DND-41 (cell line): ENCODE measurements at places on chromosomes 4 and X.

- DNase-seq, result no peak
Measured at GRCh38 chrX:110759785-110760184, 35.8 kb downstream of the CHRDL1 start.

- no peak for DNase-seq
Measured at GRCh38 chr4:5592272-5592671, 116.1 kb downstream of the EVC2 start.

GRCh38 chr4:28558895-28559294, 1698.3 kb downstream of the STIM2 start:
- DNase-seq, result no peak

DNA sequence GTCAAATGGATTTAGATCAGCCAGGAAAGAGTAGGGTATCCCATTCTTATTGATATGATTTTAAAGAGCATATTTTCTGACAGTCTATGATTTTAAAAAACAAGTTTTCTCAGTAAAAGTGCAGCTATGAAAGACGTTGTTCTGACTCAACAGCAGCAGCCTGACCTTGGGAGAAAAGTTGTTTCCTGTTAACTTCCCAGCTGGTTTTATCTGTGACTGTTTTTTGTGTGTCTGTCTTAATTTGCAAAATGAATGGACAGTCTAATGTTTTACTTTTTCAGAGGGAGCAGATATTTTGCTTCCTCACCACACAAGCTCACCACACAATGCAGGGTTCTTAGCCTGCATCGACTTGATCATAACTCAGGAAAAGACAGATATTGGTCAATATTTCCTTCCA, 764 bp upstream of the MTHFD2L start:
- DNase-seq, result no peak

GRCh38 chrX:40895246-40895645, 159.9 kb upstream of the MED14 start:
- no peak for DNase-seq

- DNase-seq, result no peak
Measured at GRCh38 chrX:78075787-78076389, 28.2 kb upstream of the PGK1 start.

- DNase-seq, result no peak
Measured at GRCh38 chrX:149521438-149521837, 16.3 kb upstream of the IDS start.

DNA sequence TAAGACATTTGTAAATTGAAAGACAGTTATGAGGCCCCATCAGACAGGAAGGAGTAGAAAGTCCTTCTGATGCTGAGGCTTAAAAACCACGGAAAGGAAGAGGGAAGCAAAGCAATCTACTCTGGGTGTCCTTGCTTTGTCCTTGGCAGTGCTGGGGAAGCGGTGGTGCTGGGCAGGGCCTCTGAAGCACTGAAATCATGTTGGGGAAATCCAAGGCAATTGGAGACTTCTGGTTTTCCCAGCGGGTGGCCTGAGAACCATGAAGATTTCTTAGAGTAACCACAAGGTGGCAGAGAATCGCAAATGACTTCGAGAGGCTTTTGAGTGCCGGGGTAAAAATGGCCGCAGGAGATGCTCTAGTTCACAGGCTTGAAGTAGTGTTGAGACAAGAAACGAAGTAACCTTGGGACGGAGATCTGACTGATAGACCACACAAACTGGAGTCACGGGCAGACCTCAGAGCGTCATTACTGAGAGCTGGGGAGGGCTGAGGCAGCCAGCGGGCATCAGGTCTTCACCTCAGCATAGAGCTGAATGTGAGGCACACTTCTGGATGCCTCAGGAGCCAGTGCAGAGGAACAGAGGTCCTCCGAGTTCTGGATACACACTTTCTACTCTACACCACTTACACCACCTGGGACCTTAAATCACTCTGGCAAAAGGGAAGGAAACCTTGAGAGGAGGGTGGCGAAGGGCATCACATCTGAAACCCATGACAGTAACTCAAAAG, 130.7 kb upstream of the GPRIN3 start:
- peak; percentile 43 for DNase-seq

GRCh38 chr4:114364857-114365256, 233.8 kb upstream of the UGT8 start:
- no peak for DNase-seq

DNA sequence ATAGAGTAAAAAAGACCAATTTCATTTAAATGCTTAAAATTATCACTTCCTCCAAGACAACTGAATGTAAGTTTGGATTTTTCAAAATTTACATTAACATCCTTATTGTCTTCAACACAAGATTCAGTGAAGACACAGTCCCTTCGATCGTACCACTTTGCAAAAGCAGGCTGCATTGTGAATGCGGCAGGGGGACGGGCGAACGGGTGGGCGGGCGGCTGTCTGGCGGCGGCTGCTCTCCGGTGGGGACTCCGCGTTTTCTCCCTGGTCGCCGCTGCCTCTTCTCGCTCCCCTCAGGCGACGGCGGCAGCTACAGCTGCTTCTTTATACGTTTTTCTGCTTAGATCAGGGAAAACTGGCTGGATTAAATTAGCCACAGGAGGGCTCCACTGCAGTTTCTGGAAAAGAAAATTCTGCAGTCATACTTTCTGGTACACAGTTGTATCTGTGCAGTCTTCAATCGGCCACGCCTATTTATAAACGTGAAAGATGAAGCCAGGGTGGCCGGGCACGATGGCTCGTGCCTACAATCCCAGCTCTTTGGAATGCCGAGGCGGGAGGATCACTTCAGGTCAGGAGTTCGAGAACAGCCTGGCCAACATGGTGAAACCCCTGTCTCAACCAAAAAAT, 33.9 kb upstream of the HPF1 start:
- peak; percentile 5 for DNase-seq

GRCh38 chr4:113776679-113777078, 15.1 kb upstream of the CAMK2D start:
- DNase-seq, result no peak

GRCh38 chr4:9970399-9971011, 50.8 kb downstream of the SLC2A9 start:
- DNase-seq, result peak; percentile 44

DNA sequence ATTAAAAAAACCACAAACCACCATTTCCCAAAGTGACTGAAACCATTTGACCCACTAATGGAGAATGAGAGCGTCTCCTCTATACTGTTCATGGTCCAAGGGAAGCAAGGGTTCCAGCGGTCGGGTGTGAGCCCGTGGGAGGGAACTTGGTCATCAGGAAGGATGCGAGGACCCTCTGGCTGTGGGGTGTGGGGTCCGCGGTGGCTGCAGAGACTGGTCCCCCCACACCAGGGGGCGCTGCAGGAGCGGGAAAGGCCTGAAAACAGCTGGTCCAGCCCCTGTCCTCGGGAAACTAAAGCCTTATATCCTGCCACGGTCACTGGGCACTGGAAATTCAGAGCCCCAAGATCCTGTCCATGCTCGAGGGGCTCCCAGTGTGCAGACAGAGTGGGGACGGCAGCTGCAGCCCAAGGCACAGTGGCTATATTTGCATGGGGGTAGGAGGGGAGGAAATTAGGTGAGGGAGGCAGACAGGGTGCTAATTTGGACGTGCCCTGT, 4.3 kb downstream of the BLOC1S4 start:
- DNase-seq, result peak; percentile 75

DNA sequence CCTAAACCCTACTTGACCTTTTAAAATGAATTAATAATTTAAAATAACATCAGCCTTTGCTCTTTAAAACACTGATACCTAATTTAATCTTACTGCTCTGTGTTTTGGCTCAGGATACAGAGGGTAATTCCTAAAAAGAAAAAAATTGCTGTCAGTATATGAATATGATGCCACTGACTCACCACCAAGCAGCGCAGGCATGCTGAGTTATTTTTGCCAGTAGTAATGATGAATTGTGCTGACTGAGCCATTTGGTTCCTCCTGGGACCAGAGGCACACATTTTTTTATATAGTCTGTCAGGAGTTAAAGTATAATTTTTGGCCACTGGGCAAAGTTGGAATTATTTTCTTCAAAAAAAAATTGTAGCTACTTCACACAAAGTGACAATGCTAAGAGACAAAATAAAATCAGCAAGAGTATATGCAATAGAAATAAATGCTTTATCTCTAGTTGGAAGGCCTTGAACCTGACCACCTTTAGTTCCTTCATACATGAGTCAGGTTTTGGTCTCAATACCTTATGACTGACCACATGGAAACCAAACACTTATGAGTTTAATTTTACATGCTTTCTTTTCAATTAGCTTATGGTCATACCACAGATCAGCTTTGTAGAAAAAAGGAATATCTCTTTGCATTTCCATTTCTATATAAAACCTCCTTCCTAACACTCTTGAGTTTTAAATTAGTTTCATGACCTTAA, 115.1 kb downstream of the PPP3CA start:
- DNase-seq, result no peak

DNA sequence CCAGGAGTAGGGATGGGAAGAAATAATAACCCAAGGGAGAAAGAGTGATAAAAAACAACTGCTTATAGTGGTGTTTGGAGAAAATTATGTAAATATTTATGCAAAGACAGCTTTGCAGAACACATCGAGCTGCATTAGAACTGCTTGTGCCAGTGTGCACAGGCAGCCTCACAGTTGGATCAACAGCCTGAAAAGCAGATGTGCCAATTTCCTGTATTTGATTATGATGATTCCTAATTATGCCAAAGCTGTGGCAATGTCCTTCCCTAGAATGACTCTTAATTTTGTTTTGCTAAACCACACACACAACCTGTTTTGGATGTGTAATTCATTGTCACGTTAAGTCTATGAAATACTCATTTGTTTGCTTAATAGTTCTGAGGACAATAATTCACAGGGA, 30.6 kb upstream of the ANTXR2 start:
- DNase-seq, result no peak

- no peak for DNase-seq
Measured at GRCh38 chr4:88110826-88111225, 47.6 kb downstream of the ABCG2 start.

DNA sequence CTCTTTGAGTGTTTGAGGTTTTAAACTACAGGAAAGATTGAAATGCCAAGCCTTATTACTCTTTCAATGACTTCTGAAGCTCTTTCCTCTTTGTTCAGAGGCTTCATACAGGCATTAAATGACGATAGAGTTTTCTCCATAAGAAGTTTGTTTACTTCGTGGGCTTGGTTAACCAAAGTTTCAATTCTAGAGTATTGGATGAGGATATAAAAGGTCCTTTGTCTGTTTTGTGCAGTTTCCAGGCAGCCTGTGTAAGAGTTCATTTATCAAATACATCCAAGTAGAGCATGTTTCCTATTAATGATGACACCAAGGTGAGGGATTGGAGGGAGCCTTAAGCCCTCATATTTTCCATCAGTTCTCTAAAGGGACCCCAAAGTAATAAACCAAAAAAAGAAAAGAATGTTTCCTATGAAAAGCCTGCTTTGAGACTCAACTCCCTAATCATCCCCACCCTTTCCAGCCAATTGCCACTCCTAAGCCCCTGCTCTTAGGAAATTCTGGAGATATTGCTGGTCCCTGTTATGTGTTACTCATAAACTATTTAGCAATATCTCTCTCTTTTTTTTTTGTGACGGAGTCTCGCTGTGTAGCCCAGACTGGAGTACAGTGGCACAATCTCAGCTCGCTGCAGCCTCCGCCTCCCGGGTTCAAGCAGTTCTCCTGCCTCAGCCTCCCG, 106.2 kb upstream of the IL13RA1 start:
- DNase-seq, result no peak

DNA sequence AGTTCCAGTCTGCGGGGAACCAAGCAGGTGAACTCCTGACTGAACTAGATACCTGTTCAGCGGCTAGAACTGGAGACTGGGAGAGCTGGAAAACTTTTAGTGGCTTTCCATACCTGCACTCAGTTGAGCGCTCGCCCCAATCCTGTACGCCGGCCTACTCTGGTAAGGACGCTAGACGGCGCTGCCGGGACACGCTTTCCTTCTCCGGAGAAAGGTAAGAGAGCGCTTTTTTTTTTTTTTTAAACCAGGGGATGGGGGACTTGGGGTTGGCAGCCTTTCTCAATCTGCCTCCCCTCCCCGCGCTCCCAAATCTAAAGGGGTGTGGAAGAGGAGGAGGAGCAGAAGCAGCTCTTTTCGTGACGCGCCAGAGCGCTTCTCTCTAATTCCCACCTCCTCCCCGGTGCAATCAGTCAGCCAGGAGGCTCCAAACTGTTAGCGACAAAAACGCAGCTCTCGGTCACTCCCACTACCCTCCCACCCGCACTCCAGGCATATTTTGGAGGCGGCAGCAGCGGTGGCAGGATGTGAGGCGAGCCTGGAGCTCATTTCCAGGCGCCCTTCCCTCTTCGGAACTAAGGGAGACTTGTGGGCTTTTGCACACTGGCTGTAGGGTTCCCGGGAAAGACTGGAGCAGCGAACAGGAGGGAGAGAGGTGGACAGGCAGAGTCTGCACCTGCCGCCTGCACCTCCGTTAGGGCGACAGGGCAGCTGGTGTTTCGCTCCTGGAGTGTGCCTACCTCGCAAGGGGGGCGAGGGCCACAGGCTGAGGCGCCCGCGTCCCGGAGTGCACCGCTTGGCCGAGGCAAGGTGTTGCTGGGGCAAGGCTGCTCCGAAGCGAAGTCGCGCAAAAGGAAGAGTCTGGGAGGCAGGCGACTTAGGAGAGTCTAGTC, at the start of gene IL1RAPL2:
Gene IL1RAPL2, plus strand, starts transcription at position 409 of the 890 bp plus-strand sequence.
- no peak for DNase-seq

GRCh38 chrX:70922774-70923473, 8.0 kb downstream of the SLC7A3 start:
- no peak for DNase-seq

- DNase-seq, result no peak
Measured at GRCh38 chrX:154525606-154526490, 9.8 kb upstream of the FAM3A start.

- no peak for DNase-seq
Measured at GRCh38 chr4:73723023-73723422, 17.3 kb upstream of the CXCL8 start.

GRCh38 chrX:77422891-77423648, 24.1 kb upstream of the FGF16 start:
- DNase-seq, result no peak

DNA sequence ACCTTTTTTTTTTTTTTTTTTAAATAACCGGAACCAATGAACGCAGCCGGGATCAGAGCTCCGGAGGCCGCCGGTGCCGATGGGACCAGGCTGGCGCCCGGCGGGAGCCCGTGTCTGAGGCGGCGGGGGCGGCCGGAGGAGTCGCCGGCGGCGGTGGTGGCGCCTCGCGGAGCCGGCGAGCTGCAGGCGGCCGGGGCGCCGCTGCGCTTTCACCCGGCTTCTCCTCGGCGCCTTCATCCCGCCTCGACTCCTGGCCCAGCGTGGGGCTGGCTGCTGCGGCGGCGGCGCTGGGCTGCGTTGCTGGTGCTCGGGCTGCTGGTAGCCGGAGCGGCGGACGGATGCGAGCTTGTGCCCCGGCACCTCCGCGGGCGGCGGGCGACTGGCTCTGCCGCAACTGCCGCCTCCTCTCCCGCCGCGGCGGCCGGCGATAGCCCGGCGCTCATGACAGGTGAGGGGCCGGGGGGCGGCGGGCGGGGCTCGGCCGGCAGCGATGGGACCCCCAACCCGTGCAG, 337 bp downstream of the STIM2 start:
- DNase-seq, result peak; percentile 61
